ENCODE measurements at places on chromosomes 4 and X.

DNA sequence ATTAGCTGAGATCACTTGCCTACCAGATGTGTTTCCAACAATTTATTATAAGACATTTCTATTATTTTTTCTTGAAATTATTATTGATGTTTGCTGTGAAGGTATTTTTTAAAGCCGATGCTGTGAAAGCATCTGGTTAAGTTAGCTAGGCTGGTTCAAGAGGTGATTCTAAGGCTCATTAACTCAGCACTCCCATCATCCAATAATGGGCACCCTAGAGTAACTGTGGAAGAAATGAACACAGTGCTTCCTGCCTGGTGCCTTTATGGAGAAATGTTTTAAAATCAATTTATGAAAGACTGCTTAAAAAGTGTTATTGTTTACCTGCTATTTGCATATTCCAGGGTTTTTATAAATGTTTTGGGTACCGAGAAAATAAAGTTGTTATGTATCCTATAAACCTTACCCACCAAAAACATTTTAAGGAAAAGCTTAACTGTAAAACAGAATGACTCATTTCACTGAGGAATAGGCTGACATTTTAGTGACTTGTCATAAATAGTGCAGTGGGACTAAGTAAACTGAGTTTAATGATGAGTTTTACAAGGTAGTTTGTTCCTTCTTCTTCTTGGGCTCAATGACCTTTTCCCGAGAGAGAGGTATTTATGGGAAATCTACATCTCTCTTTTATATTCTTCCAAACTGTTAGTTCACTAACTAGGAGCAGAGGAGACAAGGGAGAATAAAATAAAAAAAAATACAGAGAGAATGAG, 310.0 kb upstream of the AADAT start:
- DNase-seq: no peak

- DNase-seq: no peak
These were observed 3.0 kb upstream of the PDE6B start for GRCh38 chr4:622071-622995.

DNA sequence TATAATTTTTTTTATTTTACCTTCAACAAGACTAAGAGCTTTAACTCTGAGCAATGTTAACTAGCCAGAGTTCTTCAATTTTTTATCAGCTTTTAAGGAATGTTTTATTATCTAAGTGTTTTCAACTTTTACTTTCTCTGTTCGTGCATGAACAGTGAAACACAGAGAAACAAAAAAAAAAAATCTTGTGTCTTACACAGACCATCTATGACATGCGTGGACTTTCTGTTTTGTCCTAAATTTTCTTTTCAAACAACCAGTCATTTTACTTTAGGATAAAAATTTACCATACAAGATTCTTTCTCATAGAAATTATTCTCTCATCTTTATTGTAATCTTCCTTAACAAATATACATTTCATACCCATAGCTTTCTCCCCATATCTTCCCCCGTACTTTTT, 731.9 kb upstream of the PCDH10 start:
- DNase-seq: no peak

DNA sequence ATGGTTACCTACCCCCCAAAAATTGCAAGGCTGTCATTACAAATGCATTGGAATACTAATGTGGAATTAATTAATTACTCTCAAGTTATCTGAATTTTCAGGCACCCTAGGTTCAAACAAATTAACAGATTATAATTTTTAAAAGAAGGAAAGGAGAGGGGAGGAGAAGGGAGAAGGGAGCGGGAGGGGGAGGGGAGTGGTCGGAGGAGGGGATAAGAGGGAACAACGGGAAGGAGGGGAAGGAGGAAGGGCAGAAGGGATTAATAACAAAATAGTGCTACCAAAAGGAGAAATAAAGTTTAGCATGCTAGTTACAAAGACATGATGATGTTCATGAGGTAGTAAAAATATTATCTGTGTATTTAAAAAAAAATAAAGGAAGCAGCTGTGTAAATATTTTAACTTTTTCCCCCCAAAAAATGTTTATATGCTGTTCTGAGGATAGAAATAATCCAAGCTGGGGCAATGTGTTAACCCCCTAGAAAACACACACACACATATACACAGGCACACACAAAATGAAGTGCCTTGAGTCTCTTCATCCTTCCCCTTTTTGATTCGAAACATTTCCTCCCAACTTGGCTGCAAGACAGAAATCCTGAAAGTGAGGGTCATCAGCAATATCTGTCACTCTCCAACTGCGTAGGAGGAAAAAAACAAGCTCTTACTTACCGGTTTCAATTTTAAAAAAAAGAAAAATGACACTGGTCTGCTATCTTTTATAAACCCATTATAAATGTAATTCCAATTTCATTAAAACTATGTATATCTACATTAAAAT, 58.8 kb downstream of the PPP3CA start:
- DNase-seq: peak; percentile 22

DNA sequence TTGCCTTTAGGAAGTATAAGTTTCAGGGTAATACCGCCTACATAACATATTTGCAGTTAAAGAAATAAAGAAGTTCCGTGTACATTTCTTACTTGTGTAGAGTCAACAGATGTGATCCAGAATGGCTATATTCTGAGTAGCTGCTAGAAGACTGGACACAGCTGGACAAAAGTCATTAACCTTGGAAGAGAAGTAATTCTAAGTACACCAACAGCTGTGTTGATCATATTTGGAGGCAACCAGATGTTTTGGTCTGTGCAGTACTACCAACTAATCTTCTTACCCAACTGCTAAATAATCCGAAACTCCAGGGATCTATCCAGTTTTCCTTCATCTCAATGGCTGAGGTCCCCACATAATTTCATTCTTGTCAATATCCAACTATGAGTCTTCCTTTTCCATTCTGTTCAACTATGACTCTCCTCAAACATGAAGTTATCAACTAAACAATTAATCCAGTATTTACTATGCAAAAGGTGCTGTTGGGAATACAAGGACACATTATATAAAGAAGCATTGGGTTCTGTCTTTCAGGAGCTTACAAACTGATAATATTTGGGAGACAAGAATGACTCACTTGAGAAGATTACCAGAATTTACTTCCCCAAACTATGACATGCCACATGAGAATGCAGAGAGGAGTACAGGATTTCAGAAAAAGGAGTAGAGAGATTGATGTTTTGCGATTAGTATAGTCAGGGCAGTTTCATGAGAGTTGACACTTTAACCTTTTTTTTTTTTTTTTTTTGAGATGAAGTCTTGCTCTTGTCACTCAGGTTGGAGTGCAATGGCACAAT, 78.2 kb downstream of the COL4A6 start:
- no peak for DNase-seq
